ENCODE measurements at places on chromosomes 5 and 9.

- DNase-seq: no peak
These were observed 51.5 kb downstream of the PCSK1 start for GRCh38 chr5:96381526-96381925.

DNA sequence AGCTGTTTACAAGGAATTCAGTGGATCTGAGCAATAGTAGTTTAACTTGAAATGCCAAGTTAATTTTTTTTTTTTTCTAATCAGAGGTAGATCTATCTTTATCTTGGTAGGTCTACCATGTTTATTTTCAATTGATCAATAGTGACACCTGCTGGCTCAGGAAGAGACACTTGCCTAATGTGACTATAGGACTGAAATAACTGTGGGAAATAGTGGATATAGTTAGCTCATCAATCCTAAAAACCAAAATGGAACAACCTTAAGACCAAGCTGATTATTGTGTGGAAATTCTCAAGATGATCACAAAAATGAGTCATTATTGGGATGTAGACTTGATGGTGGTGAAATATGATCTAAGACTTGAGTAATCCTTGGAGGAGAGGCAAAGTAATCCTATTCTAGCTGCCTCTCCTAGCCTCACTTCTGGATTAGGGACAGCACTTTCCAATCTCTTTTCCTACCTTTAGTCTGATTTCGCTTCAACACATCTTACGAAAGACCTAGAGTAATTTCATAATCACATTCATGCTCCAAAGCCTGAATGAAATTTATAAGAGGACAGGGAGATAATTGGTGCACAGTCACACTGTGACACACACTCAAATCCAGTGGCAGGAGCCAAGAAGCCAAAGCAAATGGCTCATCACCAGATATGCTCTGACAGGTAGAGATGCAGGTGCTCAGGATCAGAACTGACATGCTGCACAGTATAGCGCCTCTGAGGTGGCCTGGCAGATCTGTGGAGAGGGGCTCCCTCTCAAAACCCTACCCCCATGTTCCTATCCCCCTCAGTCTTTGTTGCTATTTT, 156.3 kb downstream of the HMHB1 start:
- no peak for DNase-seq

DNA sequence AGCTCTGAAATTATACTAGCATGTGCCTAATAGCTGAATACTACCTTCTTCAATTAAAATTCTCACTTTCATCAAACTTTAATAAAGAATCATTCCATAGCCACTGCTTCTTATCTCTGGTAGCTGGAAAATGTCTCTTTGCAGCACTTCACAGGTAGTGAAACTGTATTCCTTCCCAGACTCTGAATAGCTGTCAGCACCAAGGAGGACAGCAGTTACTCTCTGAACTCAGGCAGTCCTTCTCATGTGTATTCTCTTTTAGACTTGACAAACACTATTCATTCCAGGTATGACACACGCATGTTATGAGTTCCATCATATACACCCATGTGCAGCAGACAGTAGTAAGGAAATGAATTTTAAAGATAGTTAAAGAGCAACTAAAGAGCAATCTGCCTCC, 627.1 kb downstream of the EFNA5 start:
- DNase-seq: no peak

DNA sequence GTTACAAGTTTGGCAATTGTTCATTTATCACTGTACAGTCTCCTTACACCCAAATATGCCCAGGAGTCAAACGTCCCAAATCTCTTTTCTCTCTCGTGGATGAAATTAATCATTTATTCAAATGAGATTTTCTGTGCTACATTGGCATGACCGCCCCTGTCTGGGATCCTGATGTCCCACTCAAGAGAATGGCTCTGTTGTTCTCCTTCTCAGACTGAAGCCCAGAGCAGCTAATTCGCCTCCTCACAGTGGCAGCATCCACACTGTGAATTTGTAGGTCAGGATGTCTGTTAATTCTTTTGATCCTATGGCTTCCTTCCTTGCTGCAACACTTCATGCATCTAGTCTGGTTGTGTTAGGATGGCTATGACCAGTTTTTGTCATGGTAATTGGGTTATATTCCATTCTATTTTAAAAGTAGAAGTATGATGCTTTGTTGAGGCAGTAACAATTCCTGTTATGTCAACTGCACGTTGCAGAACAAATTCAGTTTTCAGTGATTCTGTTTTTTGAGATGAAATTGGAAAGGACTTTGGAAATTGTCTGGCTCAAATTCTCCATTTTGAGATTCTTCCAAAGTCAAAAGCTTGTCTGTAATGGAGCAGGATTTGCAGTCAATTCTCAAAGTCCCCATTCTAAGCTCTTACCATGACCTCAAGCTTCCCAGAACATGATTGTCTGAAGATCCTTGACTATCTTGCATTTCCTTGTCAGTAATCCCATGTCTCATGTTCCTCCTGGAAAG, 141.5 kb upstream of the GAS1 start:
- no peak for DNase-seq

DNA sequence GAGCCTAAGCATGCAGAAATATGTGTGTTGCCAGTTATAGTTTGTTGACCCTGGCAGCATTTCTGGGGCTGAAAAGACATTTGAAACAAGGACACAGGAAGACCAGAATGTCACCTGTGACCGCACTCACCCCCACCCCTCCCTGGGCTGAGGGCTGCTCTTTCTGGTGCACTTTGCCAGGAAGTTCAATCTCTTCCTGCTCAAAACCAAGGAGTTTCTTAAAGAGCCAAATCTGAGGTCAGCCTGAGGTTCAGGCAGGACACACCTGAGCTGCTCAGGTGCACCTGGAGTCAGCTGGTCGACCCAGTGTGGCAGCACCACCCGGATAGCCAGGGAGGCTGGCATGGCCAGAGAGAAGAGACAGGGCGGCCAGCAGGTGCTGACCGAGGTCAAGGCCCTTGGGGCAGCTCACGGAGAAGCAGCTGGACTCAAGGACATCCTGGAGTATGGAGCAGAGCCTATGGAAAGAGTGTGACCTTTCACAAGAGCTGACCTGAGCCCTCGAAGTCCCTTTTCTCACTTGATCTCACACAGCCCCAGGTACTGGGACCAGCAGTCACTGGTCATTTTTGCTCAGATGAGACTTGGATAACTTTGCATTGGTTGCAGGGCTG, 376.9 kb upstream of the IRX4 start:
- no peak for DNase-seq

- no peak for DNase-seq
These were observed 5.2 kb upstream of the PKN3 start for GRCh38 chr9:128696923-128697707.

GRCh38 chr5:142792865-142793232, 22.7 kb downstream of the ARHGAP26 start:
- no peak for DNase-seq

DNA sequence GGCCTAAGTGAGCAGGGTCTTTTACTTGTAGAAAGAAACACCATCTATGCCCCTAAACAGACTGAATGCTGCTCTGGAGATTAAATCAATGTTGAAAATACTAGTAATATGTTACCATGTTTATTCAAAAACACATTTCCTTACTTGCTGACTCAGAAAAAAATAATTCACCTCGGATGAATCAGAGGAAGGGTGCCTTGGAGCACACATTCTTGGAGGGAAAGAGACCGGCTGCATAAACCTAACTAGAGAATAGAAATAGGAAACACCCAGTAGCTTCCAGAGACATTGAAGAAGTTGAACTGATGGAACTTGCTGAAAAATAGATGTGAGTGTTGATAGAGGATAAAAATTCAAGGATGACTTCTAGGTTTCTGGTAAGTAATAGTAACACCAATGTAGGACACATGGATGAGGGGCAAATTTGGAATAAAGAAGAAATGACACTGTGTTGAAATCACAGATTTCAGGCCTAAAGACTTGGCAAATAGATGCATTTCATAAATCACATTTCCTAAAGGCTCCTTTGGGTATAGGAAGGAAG, 76.9 kb upstream of the MINAR2 start:
- no peak for DNase-seq

DNA sequence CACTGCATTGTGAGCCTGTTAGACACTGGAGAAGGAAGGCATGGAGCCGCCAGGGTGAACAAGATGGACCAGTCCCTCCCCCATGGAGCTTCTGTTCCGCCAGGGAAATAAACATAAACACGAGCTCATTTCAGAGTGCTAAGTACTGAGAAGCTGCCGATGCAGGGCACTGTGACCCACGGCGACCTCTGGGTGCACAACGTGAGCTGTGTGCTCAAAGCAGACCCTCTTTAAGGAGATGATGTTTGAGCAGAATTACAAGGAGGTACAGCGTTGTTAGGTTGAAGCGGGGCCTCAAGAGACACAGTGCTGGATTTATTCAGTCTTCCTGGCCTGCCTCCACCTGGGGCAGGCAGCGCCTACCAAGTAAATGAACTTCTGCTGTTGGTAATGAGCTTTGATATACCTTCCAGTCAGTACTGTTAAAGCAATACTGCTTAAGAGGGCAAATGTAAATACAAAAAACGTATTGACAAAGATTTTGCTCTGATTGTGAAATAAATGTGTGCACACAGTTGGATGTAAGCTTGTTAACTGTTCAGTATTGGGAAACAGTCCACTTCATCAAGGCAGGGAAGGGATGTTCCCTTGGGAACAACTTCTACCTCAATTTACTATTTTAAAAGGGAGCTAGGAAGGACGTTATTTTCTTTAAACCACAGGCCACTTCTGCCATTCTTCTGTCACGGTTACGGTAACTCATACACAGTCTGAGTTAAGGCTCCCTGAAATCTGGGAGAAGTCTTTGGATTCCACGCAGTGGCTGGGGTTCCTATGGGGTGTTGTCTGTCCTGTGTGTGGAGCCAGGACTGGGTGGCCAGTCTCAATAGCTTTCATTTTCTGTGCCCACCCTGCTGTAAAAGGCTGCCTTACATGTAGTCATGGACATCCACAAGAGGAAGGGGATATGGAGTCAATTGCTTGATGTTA, 48.9 kb upstream of the DMRT1 start:
- DNase-seq: no peak

- DNase-seq: no peak
These were observed 2.3 kb downstream of the FANCC start for GRCh38 chr9:95315108-95315746.

DNA sequence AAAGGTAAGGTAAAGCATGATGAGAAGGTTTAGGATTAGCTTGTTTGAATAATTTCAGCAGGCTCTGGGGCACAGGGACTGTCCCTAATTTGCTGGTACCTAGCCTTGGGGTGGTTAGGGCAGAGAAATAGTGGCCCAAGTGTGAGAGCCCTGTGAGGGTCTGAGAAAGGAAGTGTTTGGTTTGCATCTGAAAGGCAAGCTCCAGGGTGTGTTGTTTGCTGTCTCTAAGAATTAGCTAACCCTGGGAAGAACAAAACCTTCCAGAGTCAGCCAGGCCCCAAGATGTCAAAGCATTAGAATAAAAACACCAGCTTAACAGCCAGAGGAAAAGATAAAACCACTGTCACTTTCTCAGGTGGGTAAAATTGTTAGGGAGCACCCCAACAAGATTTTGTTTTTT, 31.0 kb downstream of the TMEM252 start:
- no peak for DNase-seq

GRCh38 chr5:155008669-155009068, 4.9 kb upstream of the KIF4B start:
- no peak for DNase-seq

DNA sequence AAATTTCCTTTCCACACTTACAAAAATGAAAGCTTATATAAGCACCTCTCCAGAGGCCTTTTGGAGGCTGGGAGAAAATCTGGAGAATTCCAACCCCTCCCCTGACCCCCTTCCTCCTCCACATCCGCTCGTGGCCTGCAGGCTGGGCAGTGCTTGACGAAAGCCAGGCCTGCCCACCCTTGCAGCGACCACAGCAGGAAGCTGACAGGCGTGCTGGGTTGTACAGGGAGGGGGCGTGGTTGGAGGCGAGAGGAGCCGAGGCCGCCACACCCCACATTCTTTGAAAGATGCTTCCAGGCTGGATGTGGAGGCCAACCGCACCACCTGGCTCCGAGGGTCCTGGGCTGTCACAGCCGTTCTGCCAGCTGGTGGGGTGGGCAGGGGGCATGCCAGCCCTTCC, 47.8 kb upstream of the IER5L start:
- no peak for DNase-seq

- no peak for DNase-seq
These were observed 1.2 kb downstream of the TTC33 start for GRCh38 chr5:40754381-40755092.

- no peak for DNase-seq
These were observed 18.1 kb downstream of the ANKS6 start for GRCh38 chr9:98778251-98778650.

GRCh38 chr5:43638107-43638506, 35.1 kb downstream of the NNT start:
- DNase-seq: no peak

DNA sequence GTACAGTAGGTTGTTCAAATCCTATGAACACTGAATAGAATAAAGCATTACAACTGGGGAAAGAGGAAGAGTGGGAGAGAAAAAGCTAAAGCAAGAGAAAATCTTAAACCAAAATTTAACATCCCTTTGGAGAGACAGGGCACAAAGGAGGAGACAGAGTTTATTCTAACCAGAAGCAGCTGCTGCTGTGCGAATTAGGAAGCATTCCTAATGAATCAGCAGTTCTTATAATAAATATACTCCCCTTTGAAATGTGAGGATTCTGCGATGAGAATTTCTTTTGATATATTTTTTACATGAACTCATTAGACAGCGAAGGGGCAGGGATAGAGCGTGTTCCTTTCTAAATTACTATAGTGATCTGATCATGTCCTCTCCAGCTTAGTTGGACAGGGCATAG, 233.4 kb downstream of the DENND1A start:
- no peak for DNase-seq

- no peak for DNase-seq
These were observed 136.5 kb upstream of the STK32A start for GRCh38 chr5:147098233-147098790.

Measured in activated CD4-positive, alpha-beta T cell treated with anti-CD3 and anti-CD28 coated beads for 1 hour (primary cell).